Activated T-cell treated with anti-CD3 and anti-CD28 coated beads for 4 hours (primary cell): ENCODE measurements at places on chromosomes 6 and 20.

- DNase-seq, result no peak
These were observed 319.8 kb downstream of the HIVEP2 start for GRCh38 chr6:142624978-142625715.

DNA sequence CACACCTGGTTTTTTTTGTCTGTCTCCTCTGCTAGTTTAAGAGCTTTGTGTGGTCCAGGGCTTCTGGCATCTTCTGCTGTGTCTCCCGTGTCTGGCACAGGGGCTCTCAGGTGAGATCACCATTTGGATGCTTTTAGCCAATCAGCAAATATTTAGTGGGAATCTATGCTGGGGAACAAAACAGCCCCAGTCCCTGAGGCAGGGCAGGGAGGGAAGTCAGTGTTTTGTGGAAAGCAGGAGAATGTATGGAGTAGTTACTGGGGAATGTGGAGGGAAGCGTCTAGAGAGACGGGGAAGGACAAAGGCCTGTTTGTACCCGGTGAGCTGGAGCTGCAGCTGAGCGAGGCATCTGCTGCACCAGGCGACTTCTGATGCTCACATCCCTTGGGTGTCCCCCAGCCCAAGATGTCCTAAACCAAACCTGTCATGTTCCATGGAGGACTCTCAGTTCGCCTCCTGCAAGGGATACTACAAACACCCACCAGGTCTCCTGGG is 49.3 kb upstream of the NNAT start:
- DNase-seq, result no peak

- no peak for DNase-seq
These were observed 10.5 kb downstream of the MANBAL start for GRCh38 chr20:37299718-37300528.

DNA sequence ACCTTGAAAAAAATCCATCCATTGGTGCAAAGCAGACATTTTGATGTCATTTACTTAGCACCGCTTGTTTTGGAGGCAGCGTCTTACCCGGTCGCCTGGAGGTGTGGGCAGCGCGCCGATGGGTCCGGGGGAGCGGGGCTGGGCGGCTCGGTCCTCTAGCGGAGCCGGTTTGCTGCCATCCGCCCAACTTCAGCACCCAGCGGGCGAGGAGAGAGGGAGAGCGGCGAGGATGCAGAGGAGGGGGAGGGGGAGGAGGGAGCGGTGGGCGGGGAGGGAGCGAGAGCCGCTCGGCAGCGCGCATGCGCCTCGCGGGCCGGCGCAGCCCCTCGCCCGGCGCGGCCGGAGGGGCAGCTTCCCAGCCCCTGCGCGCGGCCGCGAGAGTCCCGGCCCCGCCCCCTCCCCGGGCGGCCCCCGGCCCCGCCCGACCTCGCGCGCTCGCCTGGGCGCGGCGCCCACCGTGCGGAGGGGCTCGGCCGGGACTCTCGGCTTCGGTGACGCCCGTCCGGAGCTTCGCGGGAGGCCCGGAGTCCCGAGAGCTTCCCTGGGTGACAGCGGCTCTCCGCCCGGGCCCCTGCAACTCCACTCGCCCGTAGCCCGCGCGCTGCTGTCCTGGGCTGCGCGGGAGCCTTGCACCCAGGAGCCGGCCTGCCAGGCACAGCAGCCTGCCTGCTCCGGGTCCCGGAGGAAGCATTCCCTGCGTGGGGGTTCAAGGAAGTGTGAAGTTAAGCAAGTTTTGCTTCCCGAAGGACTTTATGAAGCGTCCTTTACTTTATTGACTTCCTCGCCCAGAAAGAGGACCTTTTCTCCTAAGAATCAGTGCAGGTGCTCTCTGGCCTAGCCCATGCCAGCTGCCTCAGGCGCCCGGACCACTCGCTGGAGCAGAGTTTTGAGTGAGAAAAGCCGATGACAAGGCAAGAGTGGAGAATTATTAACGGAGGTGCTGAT is at the start of gene RGS17:
Gene RGS17, minus strand, starts transcription at position 246 of the 945 bp plus-strand sequence. CDS start 87,264 bp downstream, outside the sequence.
- DNase-seq, result peak; percentile 19

DNA sequence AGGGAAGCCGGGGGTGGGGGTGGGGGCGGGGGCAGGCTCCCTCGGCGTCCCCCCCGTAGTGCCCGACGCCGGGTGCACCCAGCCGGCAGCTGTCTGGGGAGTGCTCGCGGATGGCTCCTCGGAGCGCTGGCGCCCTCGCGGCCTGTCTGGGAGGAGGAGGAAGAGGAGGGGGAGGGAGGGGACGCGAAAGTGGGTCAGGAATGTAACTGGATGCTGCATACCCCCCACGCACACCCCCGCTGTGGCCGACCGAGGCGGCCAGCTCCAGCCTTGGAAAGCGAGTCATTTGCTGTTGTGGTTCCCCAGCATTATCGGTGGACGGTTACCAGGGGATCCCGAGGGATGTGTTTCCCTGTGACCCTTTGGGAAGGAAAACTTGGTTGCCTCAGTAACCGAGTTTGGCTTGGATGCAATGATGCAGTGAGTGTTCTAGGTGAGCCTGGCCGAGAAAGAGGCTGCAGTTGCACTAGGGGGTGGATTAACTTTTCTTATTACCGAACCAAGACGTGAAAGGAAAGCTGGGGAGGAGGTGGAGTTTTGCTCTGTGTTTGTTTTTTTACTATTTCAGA is 55.2 kb upstream of the RREB1 start:
- DNase-seq, result no peak
